ENCODE measurements at places on chromosomes 2 and 18.

- no peak for DNase-seq
Measured at GRCh38 chr2:45905632-45905958, 254.1 kb downstream of the PRKCE start.

GRCh38 chr2:11175293-11175795, 20.1 kb downstream of the SLC66A3 start:
- peak; percentile 11 for DNase-seq

DNA sequence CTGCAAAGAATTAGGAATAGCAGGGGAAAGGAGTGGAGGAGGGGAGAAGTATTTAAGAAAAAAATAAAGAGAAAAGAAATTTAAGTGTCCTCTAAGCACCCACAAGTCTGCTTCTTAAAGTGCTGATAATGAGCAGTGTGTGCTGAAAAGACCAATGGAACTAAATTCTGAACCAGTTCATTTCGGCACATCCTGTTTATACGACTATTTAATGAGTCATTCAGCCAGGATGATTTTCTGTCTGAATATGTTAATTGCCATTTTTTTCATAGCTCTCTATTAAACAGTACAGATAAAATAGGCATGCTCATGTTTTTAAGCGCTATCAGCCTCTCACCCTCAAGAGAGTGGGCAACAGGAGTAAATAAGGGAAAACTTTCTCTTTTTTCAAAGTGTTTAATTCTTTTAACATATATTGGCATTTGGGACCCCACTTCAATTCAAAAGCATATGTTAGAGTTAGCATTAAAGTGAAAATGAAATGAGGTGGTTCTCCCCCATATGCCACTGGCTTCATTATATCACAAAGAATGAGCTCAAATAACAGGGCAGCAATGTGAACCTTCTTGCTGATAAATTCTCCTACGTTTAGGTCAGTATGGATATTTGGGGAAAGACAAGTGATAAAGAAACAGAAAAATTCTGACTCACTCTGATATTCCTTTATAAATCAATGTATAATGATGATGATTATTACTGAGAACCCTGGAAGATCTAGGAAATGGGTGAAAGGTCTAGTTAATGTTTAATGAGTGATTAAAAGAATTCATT, 87.5 kb downstream of the TCF4 start:
- no peak for DNase-seq

GRCh38 chr18:27008575-27008974, 143.1 kb upstream of the AQP4 start:
- no peak for DNase-seq

DNA sequence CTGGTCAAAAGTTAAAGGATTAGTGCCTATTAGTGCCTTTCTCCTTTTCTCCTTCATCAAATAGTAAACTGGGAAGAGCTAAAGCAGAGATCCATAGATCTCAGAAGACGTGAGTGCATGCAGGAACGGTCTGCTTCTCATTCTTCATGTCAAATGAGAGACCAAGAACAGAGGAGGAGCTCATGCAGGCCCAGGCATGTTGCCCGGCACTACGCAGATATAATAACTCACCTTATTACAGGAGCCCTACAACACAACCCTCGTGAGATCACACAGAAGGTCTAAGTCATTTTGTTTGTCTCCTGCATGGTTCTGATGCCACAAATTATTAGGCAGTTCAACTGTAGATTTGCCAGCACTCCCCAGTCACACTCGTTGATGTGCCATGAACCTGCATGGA, 71.8 kb downstream of the CMPK2 start:
- DNase-seq = no peak

- DNase-seq = no peak
Measured at GRCh38 chr18:45280481-45281276, 334.6 kb upstream of the SLC14A2 start.

- DNase-seq = no peak
Measured at GRCh38 chr2:240962300-240963064, 35.9 kb upstream of the SNED1 start.

DNA sequence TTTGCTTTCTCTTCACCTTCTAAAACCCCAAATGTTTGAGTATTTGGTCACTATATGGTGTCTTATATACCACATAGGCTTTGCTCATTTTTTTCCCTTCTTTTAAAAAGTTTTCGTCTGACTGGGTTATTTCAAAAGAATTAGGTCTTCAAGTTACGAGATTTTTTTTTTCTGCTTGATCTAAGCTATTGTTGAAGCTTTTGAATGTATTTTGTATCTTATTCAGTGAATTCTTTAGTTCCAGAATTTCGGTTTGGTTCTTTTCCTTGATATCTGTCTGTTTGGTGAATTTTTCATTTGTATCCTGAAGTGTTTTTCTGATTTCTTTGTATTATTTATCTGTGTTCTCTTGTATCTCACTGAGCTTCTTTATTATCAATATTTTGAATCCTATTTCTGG, 93.5 kb downstream of the ARL6IP6 start:
- DNase-seq = no peak

DNA sequence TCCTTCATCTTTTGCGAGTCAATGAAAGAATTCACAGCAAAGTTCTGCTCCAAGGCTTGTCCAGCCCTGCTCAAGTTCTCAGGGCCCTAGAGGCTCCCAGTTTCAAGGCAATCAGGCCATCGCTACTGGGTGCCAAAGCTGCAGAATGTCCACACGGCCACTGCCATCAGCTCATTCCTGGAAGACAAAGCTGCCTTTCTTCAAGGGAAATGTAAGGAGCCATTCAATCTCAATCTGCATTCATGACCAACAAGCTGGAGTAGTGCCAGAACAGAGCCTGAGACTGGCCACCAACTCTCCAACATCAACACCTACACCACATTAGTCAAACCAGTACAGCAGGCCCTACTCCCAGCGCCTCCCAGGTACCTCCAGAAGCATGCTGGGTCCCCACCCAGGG, 202.2 kb downstream of the TCF4 start:
- DNase-seq = no peak

GRCh38 chr2:46144133-46144800, 152.9 kb upstream of the EPAS1 start:
- no peak for DNase-seq

- no peak for DNase-seq
Measured at GRCh38 chr2:215420471-215420935, 15.4 kb downstream of the FN1 start.

- DNase-seq = no peak
Measured at GRCh38 chr2:10022041-10022421, 21.3 kb upstream of the KLF11 start.

GRCh38 chr18:59846814-59847490, 52.8 kb upstream of the PMAIP1 start:
- no peak for DNase-seq

- no peak for DNase-seq
Measured at GRCh38 chr2:186129767-186130581, 356.1 kb upstream of the ZC3H15 start.

DNA sequence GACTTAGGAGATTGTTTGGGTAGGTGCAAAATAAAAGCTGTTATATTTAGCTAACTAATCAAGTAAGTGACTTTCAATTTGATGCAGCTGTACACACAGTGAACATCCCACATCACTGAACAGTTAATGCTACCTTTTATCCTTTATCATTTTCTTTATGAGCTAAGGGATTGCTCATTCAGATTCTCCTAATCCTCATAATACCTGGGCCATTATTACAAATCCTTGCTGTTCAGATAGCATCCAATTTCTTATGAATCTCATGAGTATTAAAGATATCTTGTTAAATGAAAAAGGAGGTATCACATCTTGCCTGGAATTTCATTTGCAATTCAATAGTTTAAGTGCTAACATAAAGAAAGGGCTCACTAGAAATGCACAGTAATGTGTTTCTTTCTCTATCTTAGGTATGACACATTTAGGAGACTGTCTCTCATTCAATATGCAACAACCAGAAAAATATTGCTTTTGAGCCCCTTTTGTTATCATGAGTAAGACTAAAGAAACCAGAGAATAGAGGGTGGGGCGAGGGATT, 918.5 kb downstream of the CBLN2 start:
- DNase-seq = no peak

DNA sequence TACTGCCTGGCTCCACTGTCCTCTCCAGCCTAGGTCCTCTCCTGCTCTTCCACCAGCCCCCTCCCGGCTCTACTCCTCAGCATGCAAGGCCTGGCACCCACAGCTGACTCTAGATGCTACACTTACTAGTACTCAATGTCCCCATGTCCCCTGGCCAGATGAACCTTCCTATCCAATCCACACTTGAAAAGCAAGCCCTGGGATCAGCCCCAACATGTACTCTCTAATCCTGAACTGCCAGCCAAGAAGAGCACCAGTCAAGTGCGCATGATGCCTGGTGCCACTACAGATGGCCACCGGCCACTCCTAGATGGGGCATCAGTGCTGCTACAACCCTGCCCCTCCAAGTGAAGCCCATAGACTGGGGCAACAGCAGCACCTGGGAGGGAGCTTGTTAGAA, 168.2 kb downstream of the STK39 start:
- DNase-seq = no peak

GRCh38 chr2:46954951-46955571, 39.5 kb upstream of the MCFD2 start:
- DNase-seq = no peak

DNA sequence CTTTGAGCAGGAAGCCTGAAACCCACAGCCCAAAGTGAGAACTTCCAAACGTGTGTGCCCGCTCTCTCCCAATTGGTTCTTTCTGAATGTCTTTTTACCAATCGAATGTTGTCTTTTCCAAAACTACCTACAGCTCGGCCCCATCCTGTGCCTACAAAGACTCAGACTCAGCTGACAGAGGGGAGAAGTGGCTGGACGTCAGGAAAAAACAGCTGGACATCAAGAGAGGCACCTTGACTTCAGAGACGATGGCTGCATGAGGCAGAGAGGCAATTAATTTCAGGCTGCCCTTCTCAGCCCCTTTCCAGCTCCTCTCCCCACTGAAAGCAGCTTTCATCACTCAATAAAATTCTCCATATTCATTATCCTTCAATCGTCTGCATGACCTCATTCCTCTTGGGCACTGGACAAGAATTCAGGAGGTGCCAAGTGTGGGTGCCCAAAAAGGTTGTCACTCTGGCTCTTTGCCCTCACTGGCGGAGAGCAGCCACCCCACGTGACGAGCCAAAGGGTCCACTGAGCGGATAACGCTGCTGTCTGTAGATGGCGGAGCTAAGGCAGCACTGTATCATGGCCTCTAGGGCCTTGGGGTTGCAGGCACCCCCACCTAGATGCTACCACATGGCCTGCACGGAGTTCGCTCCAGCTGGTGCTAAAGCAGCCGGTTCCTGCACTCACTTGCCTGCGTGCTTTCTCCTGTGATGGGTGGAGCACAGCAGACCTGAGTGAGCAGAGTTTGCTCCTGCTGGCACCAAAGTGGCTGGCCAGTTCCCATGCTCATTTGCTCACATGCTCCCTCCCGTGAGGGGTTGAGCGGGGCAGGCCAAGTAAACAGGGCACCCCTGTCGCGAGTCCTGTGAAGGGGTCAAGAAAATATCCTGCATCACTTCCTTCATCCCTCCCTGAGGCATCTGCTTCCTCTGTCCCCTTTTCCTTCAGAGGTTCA, 37.9 kb downstream of the FAM210A start:
- DNase-seq = no peak

GRCh38 chr2:240912878-240913809, 7.0 kb downstream of the CROCC2 start:
- no peak for DNase-seq

DNA sequence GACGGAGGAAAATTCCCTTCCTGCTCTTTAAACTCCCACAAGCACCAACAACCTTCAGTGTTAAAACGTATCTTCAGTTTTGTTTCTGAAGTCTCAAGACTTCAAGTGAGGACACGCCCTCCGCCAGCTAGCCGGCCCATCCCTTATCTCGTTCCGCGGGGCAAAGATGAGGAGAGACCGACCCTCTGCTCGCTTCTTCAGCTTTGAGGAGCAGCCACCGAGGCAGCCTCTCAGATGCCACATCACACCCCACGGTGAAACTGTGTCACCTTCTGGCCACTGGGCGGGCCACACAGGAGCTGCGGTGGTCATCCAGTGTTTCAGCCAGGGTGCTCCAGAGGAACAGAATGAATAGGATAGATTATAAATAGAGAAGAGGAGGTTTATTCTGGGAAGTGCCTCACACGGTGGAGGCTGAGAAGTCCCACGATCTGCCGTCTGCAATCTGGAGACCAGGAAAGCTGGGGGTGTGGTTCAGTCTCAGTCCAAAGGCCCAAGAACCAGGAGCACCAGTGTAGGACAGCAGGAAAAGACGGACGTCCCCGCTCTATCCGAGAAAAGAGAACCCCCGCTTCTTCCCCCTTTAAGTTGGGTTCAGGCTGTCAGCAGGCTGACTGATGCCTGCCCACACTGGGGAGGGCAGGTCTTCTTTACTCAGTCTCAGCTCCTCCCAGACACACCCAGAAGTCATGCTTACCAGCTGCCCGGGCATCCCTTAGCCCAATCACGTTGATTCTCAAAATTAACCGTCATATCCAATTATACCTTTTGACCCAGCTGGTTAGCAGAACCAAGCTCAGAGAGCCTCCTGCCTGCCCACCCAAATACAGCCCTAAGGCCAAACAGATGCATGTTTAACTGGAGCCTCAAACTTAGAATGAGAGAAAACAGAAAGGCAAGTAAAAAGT, 399.7 kb upstream of the ID2 start:
- DNase-seq = no peak

- no peak for DNase-seq
Measured at GRCh38 chr2:70203086-70203485, 12.3 kb upstream of the C2orf42 start.

DNA sequence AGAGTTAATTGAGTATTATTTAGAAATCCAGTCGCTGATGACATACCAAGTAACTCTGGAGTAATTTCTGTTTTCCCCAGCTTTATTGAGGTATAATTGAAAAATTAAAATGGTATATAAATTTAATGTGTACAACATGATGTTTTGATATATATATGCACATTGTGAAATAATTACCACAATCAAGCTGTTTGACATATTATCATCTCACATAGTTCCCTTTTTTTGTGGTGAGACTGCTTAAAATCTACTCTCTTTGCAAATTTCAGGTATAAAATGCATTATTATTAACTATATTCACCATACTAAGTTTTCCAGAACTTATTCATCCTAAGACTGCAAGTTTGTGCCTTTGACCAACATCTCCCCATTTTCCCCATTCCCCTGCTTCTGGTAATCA, 25.0 kb upstream of the SPAG16 start:
- no peak for DNase-seq

- DNase-seq = no peak
Measured at GRCh38 chr2:147204102-147204501, 640.7 kb upstream of the ACVR2A start.

All from bone marrow (tissue), 2 donors.